KBM-7 (cell line): ENCODE measurements at places on chromosomes 11 and 22.

GRCh38 chr22:19449422-19449767 is 1.9 kb upstream of the C22orf39 start:
- no peak for DNase-seq

- no peak for DNase-seq
Measured at GRCh38 chr22:36455571-36456463, 25.6 kb downstream of the TXN2 start.

GRCh38 chr11:23403210-23404185 is 543.2 kb upstream of the CCDC179 start:
- no peak for DNase-seq

DNA sequence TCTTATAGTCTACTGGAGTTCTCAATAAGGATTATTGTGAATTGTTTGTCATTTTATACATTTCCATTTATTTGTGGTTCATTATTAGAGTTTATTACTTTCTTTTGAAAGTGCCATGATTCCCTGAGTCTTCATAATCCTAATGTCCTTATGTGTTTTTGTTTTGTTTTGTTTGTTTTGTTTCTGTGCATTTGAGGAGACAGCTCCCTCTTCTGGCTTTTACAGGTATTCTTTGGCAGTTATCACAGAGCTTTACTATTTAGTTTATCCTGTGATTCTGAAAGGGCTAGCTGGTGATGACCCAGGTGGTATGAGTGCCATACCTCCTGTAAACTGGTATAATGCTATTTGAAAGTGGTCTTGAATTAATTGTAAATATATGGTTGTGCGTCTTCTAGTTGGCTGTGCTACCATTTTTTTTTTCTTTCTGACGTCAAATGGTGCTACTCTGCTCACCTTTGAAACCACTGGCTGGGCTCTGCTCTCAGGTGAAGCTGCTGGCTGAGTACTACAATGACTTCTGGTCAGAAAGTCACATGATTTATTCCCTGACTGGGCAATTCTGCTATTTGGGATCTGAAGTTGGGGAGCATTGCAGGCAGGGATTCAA is 751.2 kb downstream of the JRKL start:
- DNase-seq, result peak; percentile 16

GRCh38 chr22:19354201-19354600 is 62.7 kb upstream of the CLTCL1 start:
- no peak for DNase-seq

GRCh38 chr11:10856689-10857458 is 979 bp downstream of the ZBED5 start:
- DNase-seq, result no peak

DNA sequence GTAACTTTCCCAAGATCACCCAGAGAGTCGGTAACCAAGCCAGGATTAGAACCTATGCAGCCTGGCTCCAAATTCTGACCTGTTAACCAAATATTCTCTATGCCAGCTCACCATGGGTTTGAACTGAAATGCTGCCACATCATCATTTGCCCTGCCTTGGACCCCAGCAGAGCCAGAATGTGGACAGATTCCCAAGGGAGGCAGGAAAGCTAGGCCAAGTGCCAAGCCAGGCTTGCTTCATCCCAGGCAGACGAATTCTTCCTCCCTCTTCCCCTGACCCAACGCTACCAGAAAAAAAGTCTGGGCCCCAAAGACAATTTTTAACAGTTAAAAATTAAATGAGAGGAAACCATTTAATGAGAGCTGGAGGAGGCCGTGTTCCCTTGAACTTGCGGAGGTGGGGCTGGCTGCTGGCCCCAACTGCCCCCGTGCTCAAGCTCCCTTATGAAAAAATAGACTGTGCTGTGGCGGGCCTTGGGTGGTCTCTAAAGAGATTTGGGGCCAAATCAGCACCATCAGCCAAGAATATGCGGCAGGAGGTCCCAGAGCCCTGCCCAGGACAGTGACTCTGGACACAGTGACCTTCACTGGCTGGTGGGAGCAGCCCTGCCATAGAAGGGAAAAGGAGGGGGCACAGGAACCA is 184.1 kb upstream of the SYT13 start:
- DNase-seq, result no peak

DNA sequence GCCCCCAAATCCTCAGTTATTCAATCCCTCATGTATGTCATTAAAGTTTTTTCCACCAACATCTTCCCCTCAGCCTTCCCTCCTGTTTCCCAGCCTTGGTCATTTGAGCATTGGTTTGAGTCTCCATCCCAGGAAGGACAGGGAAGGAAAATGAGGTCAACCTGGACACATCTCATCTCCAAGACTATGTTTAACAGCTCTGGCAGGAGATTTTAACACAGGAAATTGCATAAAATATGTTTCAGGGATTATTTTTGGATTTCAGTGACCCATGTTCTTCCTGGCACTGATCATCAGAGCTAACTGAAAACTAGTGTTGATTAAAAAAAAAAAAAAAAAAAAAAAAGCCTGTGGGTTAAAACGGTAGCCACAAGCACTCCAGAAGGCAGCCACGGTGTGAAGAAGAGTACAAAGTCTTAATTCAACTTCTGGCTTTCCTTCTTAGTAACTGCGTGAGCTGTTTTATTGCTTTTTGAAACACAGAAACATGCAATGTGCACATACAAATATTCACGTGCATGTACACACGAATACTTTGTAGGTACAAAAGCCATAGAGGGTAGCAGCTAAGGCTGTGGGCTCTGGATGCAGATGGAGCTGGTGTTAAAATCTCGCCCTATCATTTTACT is 164.4 kb upstream of the DDI1 start:
- DNase-seq, result no peak

GRCh38 chr11:134252346-134253187 is 585 bp downstream of the THYN1 start:
- DNase-seq, result no peak

DNA sequence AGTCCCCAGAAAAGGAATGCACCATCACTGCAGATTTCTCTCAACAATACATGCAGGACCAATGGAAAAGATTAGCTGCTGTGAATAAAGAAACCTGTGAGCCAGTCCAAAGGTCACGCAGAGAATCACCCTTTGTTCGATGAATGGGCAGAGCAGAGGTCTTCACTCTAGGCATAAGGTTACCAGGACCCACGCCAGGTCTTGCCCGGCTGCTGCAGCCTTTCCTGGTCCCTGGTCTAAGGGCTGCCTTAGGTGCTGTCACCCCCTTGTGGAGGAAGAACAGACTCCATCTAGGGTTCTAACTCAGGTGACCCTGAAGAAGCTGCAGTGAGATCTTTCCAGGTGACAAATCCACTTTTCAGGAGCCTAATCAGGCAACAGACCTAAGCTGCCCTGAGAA is 29.0 kb upstream of the NAP1L4 start:
- DNase-seq, result peak; percentile 23

GRCh38 chr11:121968638-121969037 is 147.4 kb downstream of the BLID start:
- no peak for DNase-seq

DNA sequence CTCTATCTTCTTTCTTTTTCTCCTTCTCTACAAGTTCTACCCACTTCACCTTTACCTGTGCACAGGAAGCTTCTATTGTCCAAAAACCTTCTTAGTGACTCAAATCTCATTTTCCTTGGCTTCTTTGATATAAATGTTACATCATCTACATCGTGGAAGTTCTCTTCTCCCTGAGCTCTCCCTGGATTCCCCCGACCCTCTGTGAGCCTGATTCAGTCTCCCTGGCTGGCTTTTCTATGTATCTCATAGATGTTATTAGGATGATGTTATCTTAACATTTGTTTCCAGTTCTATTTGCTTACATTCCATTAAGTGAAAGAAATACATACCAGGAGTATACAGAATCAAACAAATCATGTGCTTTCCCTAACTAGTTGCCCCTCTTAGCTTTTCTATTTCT is 235.8 kb upstream of the PITPNB start:
- DNase-seq, result no peak

- DNase-seq, result no peak
Measured at GRCh38 chr11:30281476-30282288, 41.2 kb upstream of the ARL14EP start.

GRCh38 chr11:82786001-82786400 is 52.3 kb upstream of the FAM181B start:
- DNase-seq, result no peak

DNA sequence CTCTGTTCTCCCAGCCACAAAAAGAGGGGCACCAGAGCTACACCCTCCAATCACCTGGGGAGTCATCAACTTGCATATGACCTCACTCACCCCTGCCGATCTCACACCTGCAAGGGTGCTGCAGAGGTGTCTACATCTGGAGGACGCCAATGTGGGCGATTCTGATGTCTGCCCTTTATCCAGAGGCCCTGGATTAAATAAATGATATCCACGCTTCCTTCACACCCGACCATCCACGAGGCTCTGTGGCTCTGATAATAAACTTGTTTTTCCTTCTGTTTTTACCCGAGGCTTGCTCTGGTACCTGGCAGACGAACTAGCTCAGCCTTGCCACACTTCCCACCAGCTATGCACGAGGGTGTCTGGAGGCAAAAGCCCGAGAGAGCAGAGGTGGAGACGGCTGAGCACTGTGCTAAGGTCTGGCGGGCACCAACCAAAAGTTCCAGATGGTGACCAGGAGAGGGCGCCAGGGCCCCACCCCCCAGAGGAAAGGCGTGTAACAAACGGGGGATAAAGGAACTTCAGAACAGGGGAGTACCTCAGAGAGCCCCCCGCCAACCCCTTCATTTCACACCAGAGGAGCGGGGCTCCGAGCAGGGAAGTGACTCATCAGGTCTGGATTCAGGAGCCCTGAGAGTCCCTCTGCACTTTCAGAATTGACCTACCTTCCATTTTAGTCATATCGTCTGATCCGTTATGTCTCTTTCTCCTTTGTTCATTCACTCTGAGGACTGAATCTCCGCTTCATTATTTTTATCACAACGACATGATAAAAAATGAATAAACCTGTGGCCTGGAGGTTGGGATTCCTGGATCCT is 13.5 kb downstream of the SCN3B start:
- peak; percentile 73 for DNase-seq

DNA sequence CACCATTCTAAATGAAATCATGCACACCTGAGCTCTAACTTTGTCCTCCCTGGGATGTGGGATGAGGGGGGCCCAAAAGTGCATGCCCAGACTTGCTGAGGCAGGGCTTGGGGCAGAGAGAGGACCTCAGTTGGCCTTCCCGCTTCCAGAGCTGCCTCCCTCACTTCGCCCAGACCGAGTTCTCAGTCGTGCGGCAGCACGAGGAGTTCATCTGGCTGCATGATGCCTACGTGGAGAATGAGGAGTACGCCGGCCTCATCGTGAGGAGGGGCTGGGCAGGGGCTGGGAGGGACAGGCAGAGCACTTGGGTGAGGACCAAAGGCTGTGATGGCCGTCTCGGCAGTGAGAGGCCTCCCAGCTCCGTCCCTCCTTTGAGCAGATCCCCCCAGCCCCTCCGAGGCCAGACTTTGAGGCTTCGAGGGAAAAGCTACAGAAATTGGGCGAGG is 8.2 kb downstream of the CFL1 start:
- DNase-seq, result no peak

DNA sequence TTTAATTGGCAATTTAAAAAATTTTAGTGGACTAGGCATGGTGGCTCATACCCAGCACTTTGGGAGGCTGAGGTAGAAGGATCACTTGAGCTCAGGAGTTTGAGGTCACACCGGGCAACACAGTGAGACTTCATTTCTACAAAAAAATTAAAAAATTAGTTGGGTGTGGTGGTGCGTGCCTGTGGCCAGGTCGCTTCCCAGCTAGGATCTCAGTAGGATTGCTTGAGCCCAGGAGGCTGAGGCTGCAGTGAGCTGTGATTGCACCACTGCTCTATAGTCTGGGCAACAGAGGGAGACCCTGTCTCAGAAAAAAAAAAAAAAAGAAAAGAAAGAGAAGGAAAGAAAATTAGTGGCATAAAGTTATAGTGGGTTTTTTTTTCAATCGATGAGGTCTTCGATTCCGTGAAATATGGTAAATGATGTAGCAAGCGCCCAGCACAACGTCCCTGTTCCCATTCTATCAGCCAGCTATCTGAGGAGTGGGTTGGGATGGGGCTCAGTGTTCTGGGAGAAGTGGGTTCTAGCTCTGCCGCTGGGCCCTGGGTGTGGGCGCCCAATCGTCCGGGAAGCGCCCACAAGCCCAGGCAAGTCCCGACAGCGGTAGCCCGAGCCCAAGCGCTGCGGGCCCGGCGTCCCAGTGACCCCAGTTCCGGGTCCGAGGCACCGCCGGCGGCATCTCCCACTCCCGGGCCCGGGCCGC is 1.4 kb downstream of the FOSL1 start:
- DNase-seq, result no peak

DNA sequence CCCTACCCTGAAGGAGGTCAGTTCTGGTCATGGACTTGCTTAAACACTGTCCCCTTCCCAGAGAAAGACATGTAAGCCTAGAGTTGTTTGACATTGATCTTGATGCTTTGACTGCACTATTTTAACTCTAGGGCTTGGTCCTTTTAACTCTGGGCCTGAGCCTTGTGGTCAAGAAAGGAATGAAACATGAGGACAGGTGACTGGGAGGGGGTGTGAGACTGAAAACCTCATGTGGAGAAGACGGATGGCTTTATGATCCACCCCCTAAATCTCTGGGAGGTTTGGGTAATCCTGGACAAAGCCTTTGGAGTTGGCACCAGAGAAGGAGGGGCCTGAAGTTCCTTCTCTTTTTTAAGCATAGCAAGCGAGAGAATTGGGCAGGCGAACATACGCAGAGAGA is 17.5 kb downstream of the CHRDL2 start:
- DNase-seq, result no peak

GRCh38 chr11:112797648-112798293 is 163.4 kb upstream of the NCAM1 start:
- peak; percentile 40 for DNase-seq
